Stimulated activated CD4-positive, alpha-beta T cell treated with anti-CD3 and anti-CD28 coated beads, Interleukin-1b, Interleukin-23, amount 100 ng/mL, for 24 hours (primary cell): ENCODE measurements at places on chromosomes 6 and 20.

- DNase-seq = no peak
Observed at GRCh38 chr6:168165891-168166290, 86.9 kb upstream of the FRMD1 start.

DNA sequence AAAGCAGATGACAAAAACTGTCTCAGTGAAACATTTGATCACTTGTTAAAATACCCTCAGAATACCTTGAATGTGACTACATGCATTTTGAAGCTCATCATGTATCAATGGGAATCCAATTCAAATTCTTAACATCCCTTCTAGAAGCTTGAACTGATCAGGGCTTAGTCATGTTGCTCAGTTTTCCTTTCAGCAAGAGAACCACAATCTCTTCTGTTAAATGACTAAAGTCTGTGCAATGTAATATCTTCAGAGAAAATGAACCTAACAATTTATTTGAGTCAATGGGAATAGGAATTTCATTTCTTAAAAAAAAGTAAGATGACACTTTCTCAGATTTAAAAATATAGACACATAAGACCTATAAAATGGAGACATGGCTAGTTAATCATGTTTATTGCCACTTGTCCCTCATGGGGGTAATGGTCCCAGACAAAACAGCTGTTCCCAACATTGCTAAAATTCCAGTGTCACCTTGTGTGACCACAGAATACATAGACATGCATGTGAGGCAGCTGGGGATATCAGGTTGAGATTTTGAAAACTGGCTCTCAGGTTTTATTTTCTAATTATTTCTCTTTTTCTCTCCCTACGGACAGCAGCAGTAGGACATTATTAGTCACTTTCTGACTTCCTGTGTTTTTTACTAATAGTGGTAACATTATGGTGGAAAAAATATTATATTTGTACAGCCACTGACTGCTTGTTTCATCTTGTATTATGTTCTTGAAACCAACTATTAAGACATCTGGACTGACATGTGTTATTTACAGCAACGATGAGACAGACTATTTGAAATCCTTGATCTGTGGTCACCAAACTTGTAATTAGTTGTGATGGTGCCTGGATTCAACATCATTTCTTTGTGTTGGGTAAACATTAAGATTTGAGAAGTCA lies 192.5 kb downstream of the COL9A1 start:
- DNase-seq = no peak

GRCh38 chr20:47019121-47019824 lies 124.6 kb downstream of the EYA2 start:
- DNase-seq = no peak

DNA sequence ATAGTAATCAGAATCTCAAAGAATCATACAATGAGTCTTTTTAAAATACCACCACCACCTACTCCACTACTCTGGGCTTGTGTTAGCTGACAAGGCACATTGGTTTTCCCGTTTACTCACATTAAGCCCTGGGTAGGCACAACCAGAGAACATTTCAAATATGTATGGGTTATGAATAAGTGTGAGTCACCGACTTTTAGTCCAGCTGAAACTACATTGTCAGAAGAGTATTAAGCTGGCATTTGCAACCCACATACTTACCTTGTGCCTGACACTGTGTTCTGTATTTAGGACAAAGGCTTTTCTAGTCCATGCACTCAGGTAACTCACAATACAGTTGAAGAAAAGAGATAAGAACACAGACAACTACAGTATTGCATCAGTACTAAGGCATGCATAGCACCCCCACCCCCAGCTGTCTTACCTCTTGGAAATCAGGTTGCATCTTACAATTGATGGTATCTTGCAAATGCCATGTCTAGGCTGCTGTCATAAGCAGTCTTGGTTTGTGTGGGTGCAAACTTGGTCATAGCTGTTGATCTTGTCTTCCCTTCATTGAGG lies 40.3 kb upstream of the AHI1 start:
- DNase-seq = peak; percentile 2

- no peak for DNase-seq
Observed at GRCh38 chr20:20528861-20529260, 161.0 kb downstream of the INSM1 start.

DNA sequence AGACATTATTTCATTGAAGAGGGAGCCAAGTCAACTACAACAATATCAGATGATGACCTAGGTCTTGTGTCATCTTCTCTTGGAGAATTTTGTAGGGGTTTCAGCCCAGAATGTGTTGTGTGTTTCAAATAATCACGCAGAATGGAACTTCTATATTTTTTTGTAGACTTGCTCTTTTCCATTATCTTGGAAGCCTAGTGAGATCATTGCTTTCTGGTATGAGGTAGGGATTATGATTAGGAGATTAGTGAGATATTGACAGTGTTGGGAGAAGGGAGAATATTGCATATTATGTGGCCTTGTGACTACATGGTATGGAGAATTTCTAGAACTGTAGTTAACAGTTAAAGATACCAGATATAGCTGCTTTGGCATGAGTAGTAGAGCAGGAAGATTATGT lies 423.6 kb upstream of the PLCB4 start:
- no peak for DNase-seq

DNA sequence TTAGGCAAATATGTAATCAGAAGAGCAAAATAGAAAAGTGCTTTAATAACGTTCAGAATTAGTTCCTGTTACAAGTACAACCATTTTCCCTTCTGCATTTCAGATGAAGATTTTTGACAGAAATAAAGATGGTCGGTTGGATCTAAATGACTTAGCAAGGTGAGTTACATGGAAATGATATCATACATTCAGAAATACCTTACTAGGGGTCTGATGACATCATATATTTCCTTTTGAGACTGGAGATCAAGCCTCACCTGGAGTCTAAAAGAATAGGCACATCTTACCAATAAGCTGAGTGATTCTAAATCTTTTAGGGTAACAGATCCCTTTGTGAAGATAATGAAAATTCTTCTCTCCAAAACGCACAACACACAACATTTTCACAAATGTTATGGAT lies 29.8 kb downstream of the SCGN start:
- DNase-seq = no peak

GRCh38 chr6:15449011-15449410 lies 203.1 kb downstream of the JARID2 start:
- no peak for DNase-seq

DNA sequence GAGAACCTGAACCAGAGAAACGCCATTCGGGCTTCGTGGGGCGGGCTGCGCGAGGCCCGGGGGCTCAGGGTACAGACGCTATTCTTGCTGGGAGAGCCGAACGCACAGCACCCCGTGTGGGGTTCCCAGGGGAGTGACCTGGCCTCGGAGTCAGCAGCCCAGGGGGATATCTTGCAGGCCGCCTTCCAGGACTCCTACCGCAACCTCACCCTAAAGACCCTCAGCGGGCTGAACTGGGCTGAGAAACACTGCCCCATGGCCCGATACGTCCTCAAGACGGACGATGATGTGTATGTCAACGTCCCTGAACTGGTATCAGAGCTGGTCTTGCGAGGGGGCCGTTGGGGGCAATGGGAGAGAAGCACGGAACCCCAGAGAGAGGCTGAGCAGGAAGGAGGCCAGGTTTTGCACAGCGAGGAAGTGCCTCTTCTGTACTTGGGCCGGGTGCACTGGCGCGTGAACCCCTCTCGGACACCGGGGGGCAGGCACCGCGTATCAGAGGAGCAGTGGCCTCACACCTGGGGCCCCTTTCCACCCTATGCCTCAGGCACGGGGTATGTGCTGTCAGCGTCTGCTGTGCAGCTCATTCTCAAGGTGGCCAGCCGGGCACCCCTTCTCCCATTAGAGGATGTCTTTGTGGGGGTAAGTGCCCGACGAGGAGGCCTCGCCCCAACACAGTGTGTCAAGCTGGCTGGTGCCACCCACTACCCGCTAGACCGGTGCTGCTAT lies 904 bp downstream of the B3GALT4 start:
- no peak for DNase-seq

DNA sequence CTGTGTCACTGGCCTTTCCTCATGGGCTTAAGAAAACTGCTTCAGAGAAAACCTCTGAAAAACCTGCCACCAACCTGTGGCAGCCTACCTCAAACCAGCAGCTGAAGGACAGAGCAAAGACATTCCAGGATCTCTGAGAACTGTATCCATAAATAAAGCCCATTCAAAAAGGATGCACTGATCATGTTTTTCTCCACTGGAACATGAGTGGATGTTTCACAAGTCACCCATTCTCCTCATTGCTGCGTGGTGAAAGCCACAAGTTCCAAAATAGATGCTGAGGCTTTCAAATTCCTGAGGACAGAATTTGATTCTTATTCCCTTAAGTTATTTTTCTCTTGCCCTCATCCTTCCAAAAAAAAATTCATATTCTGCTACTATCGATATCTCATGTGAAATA lies 280.6 kb downstream of the KHDC1L start:
- DNase-seq = no peak

DNA sequence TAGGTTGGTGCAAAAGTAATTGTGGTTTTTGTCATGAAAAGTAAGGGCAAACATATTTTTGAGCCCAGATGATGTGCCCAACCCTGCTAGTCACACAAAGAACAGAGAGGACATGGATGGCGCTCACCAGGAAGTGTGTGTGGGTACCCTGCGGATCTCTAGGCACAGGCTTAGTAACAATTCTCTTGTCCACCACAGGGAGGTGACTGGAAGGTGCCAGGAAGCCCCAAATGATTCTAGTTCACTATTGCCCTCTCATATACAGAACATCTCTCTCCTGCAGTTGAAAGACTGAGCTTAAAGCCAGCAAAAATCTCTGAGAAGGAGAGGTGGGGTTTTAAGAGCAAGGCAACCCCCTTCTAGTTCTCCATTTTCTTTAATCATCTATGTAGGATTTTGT lies 272.1 kb upstream of the TAB2 start:
- no peak for DNase-seq

DNA sequence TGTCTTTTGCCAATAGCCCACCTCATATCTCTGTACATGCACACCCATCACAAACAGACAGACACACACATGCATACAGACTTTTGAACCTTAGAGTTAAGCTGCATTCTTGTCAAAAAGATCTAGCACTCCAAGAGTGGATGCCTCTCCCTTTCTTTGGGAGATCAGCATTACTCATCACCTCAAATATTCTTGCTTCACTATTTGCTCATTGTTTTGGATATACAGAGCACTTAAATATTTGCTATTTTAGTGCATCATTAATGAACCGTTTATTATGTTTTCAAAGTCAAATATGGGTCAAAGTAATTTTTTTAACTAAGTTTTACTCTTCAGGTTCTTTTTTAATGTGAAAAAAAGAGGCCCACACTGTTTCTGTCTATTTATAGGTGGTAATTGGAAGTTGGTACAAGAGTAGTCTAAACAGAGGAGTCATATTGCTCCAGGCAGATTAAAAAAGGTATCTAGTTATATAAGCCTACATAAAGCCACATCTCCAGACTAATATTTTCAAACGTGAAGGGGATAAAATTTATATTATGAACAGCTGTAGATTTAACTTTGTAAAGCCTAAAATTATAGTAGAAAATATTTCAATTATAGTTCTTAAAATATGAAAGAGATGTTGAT lies 102.6 kb downstream of the FLRT3 start:
- no peak for DNase-seq

- DNase-seq = no peak
Observed at GRCh38 chr6:107333491-107333890, 125.9 kb downstream of the PDSS2 start.

- no peak for DNase-seq
Observed at GRCh38 chr6:44925100-44925739, 402.9 kb upstream of the RUNX2 start.

- no peak for DNase-seq
Observed at GRCh38 chr20:8213270-8213669, 81.2 kb downstream of the PLCB1 start.

- no peak for DNase-seq
Observed at GRCh38 chr6:164911151-164911550, 398.3 kb downstream of the C6orf118 start.

- no peak for DNase-seq
Observed at GRCh38 chr6:166777096-166777630, 150.1 kb upstream of the RPS6KA2 start.

DNA sequence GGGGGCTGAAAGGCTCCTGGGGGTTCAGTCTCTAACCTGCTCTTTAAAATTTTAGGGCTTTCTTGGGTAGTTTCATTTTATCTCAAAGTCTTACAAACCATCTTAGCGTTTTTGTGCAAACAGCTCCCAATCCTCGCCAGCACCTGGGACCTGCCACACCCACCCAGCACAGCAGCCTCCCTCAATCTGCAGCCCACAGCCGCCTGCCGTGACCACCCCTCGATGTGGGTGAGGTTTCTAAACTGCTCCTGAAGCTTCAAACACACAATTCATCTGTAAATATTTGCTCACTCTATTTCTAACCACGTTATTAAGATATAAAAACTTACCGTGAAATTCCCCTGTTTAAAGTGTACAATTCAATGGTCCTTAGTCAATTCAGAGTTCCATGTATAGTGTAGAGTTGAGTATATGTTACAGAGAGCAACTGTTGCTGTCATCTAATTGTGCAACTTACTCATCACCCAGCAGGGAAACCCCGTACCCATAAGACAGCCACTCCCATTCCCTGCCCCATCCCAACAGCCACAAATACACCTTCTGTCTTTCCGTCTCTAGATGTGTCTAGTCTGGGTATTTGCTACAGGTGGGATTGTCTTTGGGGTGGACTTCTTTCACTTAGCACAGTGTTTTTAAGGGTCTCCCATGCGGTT lies 381.0 kb downstream of the TAF4 start:
- no peak for DNase-seq

DNA sequence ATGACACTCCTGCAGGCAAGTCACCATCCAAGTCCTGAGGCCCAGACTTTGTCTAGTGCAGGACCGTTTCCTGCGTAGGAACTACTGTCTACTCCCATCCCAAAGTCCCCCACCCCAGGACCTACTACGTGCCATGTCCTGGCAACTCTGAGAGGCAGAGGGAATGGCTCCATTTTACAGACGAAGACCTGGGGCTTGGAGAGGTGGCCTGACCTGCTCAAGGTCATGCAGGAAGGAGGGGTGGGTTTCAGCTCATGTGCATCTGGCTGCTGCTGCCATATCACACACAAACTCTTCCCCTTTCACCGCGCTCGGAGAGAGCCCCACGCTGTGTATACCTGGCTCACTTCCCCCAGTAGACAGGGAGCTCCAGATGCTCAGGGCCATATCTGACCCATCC lies 1.2 kb upstream of the NOL4L start:
- DNase-seq = no peak

DNA sequence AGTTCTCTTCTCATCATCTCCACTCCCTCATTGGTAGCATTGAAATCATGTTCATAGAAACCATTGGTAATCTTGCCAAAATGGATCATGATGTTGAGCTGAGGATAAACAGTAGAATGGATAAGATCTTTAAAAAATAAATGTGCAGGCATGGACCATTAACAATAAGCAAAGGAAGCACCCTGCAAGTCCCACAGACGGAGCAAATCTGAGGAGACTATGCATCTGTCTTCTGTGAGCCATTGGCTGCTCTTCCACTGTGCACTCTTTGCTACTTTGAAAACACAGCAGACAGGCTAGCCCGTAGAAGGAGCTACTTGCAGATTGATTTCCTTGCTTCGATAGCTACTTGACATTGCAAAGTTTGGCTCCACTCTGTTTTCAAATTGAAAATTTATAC lies 535.0 kb downstream of the PKHD1 start:
- DNase-seq = no peak

DNA sequence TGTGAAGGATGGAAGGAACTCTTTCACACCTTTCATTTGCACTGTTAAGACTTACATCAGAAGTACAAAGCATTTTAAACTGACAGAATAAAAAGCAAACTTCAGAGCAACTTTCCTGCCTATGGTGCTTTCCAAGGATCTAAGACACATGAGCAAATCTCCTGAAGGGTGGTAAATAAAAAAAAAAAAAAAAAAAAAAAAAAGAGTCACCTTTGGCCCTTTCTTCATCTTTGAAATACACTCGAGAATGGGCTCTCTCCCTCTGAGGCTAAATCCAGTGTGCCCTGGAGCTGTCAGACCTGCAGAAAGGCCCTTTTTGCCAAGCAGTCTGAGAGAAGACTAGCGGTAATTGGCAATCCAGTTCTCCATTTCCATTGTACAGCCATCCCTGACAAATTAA lies 1113.8 kb upstream of the FLRT3 start:
- no peak for DNase-seq
